ENCODE measurements at places on chromosomes 11 and 22.
A peak's percentile ranks its signal among the peaks of the same experiment; 100 is the strongest.

DNA sequence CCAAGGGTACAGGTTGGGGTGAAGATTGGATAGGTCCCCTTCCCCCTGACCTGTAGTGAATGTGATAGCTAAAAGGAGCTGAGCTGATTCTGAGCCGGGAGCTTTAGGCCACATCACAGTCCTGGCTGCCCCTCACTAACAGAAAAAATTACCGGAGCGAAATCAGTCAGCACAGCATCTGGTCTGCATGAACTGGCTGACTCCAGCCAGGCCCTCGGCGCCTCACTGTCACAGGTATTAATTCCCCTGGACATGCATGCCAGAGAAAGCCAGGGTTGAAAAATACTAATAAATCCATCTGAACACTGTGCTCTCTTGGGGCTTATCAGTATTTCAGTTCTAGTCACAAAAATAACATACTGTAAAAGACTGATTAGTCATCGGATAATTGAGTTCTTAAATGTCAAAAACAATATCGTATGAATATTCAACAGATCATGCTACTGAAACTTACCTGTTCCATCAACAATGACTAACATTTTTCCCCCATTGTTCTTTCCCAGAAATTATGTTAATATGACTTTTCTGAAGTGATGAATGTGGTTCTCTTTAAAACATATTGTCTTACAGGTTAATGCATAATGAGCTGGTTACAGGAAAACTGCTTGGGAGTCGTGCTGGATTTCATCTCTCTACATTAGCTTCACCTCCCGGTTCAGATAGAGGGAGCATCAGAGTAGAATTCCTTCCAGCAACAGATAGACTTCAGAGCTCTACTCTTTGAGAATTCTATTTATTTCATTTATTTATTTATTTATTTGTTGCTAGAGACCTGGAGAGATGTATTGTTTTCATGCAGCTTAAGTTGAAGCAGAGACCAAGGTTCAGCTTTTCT, 387.7 kb downstream of the NXPE2 start:
- no peak for DNase-seq

DNA sequence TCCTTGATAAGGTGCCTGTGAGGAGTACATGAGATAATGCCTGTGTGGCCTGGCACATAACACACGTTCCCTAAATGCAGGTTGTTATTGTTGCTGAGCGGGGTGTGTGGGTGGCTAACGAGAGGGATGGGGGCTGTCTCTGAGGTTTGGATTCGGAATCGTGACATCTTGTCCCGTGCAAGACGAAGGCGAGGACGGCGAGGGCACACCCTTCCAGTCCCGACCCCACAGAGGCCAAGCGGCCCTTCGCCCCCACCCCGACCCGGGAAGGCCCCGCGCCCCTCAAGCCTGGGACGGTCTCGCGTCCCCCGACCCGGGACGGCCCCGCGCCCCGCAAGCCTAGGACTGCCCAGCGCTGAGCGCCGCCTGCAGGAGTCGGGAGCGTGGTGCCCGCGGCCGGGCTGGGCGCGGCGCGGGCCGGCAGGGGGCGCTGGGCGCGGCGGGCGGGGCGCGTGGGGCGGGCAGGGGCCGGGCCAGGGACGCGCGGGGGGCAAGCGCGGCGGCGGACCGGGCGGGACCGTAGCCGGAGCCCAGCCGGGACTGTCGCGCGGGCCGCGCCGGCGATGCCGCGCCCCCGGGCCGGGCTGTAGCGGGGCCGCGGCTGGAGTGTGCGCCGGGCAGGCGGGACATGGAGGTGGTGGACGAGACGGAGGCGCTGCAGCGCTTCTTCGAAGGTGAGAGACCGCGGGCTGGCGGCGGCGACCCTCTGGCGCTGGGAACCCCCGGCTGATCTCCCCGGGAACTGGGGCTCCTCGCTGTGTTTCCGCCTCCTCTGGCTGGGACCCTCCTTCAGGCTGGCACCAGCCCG, at the start of gene MYRF:
Gene MYRF, plus strand, starts transcription at position 520 of the 808 bp plus-strand sequence. Its CDS starts 109 bp downstream, at position 629.
- DNase-seq = peak; percentile 62

DNA sequence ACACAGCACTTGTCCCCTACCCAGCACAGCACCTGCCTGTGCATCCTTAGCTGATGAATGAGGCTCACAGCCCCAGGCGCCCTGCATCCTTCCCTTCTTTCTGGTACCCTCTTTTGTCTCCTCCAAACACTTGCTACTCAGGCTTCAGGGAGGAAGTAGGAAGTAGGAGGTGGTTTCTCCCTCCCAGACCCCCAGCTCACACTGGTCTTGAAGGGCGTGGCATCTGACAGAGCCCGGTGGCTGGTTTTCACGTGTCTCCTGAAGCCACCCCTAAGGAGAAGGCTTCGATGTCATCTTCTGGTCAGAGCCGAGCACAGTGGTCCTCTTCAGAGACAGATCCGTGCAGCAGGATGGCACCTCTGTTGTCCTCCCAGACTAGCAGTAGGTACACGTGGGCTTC, 109.8 kb downstream of the PTPRJ start:
- no peak for DNase-seq

DNA sequence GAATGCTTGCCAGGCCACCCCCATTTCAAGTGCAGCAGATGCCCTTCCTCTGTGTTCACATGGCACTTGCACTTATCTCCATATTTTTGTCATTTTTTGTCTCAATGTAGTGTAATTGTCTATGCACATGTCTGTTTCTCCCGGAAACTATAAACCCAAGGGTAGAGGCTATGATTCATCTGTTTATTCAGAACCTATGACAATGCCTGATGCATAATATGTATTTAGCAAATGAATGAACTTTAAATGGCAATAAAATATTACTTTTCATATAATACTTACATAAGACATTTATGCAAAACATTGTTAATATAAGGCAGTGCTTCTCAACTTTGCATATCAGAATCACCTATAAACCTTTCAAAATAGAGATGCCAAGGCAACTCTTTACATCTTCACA, 6.7 kb downstream of the PAK1 start:
- no peak for DNase-seq

GRCh38 chr11:93330446-93330984, at the start of gene DEUP1:
TSS of gene DEUP1 (plus strand) at chr11:93330742. CDS start at chr11:93332260, 1,518 bp downstream.
- DNase-seq = peak; percentile 19

GRCh38 chr11:106137061-106137460, 59.6 kb downstream of the AASDHPPT start:
- no peak for DNase-seq

GRCh38 chr11:19658344-19658743, 54.3 kb upstream of the NAV2 start:
- DNase-seq = no peak

GRCh38 chr11:124533626-124534025, 9.8 kb downstream of the OR8B12 start:
- no peak for DNase-seq

GRCh38 chr11:65132988-65133700, 1.2 kb downstream of the SYVN1 start:
- peak; percentile 82 for DNase-seq

DNA sequence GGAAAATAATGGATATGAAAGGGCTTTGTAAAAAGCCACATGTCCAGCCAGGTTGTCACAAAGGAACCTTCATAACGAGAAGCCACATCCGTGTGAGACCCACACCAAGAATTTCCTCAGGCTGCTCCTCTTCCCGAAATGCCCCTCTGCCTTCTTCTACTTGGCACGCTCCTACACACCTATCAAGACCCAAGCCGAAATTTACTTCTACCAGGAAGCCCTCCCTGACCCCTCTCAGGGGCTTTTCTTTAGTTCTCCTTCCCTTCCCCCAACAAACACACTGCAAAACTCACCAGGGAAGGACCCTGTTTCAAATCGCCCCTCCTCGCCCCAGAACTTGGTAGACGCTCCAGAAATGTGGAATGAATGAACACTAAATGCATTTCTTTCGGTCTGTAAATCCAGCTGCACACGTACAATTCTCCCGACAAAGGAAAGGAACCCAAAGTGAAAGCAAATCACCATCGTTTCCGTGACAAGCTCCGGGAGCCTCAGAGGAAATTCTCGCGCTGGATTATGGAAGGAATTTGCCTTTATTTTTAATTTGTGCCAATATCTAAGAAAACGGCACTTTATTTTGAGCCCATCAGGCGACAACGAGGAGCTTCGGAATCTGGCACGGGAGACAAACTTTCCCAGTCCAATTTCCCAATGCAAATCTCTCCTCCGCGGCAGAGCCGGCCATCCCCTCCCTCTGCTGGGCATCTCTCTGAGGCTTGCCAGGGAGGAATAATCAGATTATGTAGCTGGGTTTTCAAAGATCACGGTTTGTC, 13.2 kb upstream of the SHISAL1 start:
- no peak for DNase-seq

GRCh38 chr11:25766332-25767015, 565.5 kb upstream of the ANO3 start:
- DNase-seq = no peak

DNA sequence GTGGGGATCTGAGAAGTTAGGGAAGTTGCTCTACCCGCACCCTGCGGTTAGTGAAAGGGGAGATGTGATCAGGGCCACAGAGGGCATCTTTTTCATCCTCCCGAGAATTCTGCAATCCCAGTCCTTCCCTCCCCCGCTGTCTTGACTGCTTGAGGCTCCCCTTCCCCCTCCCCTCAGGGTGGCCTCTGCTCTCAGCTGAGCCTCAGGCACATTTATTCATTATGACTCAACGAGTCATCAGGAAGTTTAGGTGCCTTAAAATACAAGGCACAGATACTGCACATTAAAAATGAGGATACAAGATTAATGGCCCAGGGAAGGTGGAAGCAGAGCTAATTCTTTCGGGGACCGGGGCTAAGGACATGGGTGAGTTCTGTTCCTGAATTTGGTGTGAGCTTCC, 104.0 kb downstream of the CACNA1I start:
- no peak for DNase-seq

DNA sequence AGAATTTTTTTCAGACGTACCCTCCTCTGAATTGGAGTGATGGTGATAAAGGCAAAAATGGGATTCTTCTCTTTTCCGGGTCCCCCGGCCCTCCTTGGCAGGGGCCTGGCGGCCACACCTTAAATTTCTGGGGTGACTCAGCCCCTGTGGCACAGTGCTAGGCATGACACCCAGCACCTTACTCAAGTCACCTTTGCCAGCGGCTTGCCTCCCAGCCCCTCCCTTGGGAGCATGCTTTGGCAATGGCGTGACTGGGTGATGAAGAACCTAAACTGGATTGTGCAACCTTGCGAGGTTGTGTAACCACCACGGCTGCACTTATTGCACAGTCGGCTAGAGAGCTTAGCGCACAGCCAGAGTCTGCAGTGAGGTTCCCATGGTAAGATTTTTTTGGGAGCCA, 16.2 kb upstream of the LDLRAD3 start:
- DNase-seq = no peak

- no peak for DNase-seq
Measured at GRCh38 chr11:12086271-12087074, 23.9 kb upstream of the MICAL2 start.

DNA sequence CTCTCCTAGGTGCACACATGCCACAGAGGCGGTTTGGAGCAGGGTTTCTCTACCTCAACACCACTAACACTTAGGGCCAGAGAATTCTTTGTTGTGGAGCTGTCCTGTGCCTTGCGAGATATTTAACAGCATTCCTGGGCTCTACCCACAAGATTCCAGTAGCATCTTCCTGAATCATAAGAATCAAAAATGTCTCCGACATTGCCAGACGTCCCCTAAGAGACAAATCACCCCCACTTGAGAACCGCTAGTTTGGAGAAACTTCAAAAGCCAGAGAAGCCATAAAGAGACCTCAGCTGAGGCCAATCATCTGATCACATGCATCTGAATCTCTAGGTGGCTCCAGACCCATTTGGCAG, 16.1 kb downstream of the MFNG start:
- DNase-seq = no peak

Measured in activated CD4-positive, alpha-beta T cell treated with anti-CD3 and anti-CD28 coated beads, Interleukin-2, amount 50 U/mL, for 48 hours (primary cell).